ENCODE measurements at places on chromosomes 3 and 15.

DNA sequence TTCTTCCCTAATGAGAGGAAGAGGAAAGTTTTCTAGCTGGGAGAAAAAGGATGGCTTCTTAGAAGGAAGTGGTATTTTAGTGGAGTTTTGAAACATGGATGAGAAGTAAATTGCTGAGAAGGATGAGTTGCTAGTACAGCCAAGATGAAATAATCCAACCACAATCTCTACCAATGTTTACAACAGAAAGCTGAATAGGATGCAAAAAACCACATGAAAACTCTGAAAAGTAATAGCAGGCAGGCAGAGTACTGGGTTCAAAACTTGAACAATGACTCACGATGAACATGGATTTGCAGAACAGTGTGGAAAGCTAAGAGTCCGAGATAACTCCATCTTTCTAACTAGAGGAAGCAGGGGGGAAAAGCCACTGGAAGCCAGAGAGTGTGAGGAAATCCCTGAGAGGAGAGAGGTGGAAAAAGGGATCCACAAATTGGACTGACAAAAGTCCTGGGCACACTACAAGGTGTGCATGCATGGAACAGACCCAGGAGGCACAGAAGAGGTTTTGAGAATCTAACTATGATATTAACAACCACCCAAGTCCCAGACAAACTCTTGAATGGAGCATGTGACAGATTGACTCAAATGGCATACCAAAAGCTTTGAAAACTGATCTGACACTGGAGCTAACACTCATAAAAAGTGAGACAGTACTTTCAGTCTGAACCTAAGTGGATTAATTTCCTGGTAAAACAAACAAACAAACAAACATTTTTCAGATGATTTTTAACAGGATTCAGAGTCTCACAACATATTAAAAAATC, 76.7 kb downstream of the ST6GAL1 start:
- H3K4me1 ChIP-seq = peaks cover 32% of the 10 kb centered on the region
- H3K27me3 ChIP-seq = no peaks in the 10 kb centered on the region
- no peak overlapping the region for H3K4me3 ChIP-seq
- DNase-seq = no peak
- no peaks in the 10 kb centered on the region for H3K36me3 ChIP-seq

DNA sequence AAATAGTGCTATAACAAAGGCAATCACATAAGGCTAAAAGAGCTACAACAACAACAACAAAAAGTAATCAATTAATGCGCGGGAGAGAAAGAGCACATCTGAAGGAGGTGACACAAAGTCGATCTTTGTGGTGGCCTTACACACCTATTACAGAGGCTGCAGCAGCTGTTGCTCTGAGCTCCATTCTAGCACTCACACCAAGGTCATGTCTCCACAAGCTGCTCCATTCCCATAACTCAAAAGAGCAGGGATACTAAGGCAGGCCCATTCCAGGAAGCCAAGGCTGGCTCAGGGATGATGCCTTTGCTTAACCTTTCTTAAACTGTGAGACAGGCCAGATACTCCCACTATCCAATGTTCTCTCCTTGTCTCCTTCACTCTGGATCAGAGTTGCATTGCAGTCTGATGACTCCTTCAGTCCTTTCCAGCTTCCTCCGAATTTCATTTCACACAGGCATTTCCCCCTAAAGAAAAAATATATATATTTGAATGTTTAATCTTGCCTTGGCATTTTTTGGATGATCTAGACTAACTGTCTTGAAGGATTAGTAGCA, 52.7 kb downstream of the SNTN start:
- no peaks in the 10 kb centered on the region for H3K4me1 ChIP-seq
- H3K36me3 ChIP-seq = no peaks in the 10 kb centered on the region
- H3K27me3 ChIP-seq = no peaks in the 10 kb centered on the region
- H3K4me3 ChIP-seq = no peak overlapping the region
- no peak overlapping the region for H3K27ac ChIP-seq

GRCh38 chr3:4693620-4694019, 200.5 kb downstream of the ITPR1 start:
- H3K4me3 ChIP-seq = no peak overlapping the region
- no peaks in the 10 kb centered on the region for H3K4me1 ChIP-seq
- no peak for DNase-seq
- H3K27ac ChIP-seq = no peak overlapping the region
- H3K27me3 ChIP-seq = no peaks in the 10 kb centered on the region

GRCh38 chr3:142866841-142867631, 21.8 kb downstream of the PCOLCE2 start:
- no peaks in the 10 kb centered on the region for H3K27me3 ChIP-seq
- peak; percentile 14 for DNase-seq
- H3K36me3 ChIP-seq = no peaks in the 10 kb centered on the region
- H3K4me3 ChIP-seq = no peak overlapping the region
- H3K27ac ChIP-seq = no peak overlapping the region

DNA sequence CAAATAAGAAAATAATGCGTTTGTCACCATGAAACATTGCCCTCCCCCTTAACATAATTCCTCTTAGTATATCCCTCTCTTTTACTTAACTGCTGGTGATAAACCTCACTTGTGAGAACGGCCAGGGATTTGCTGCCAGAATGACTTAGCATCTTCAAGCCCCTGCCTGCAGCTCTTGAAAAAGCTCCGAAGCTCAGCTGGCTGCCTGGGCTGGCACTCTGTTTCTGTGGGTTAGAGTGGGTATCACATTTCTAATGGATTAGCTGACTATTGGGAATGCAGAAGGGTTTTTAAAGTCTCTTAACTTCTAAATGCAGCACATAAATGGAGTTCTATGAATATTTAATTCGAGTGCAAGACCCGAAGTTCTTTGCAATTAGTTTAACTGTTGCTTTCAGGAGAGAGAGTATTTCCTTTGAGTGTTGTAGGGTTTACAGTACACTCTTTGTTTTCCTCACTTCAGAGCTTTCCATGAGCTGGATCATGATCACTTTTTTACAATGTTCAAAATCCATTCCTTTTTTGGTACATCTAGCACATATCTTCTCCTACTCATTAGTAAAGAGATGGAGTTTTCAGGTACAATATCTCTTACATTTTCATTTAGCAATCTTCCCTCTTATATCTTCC, 124.7 kb upstream of the RBMS3 start:
- no peaks in the 10 kb centered on the region for H3K4me1 ChIP-seq
- H3K27me3 ChIP-seq = no peaks in the 10 kb centered on the region
- H3K36me3 ChIP-seq = no peaks in the 10 kb centered on the region
